Endothelial cell (in vitro differentiated cells): ENCODE measurements at places on chromosomes 5 and 9. TPM values are rescaled to one million over a fixed set of nuclear protein-coding genes. Genes with fewer than 3 reads are reported as not detected.

DNA sequence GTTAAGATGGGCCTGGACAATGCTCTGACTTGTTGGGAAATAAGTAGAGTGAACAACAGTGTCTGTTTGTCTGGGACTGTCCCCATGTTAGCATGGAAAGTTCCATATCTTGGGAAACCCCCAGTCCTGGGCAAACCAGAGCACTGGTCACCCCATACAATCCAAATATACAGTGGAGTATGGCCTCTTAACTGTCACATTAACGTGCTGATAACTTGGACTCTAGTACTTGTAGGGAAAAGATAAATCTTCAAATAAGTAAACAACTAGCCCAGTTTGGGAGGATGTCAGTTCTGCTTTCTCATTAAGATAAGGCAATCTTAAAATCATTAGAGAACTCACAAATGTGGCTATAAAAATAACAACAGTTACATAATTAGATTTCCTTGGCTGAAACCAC lies 47.6 kb upstream of the JAK2 start:
- DNase-seq: no peak

- no peak for DNase-seq
Observed at GRCh38 chr9:37271679-37272078, 150.8 kb upstream of the GRHPR start.

GRCh38 chr9:2013743-2014475 lies 1.2 kb upstream of the SMARCA2 start:
- no peak for DNase-seq

GRCh38 chr5:100676817-100677631 lies 141.8 kb downstream of the FAM174A start:
- DNase-seq: no peak

DNA sequence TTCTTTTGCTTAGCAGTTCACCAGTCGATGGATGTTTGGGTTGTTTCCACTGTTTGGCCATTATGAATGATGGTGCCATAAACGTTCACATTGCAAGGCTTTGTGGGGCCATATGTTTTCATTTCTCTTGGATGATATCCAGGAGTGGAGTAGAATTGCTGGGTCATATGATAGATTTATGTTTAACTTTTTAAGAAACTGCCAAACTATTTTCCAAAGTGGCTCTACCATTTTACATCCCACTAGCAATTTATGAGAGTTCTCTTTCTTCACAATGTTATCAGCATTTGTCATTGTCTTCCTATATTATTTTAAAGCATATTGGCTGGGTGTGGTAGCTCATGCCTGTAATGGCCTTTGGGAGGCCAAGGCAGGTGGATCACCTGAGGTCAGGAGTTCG lies 5.2 kb downstream of the GPR107 start:
- no peak for DNase-seq

The KCNV2 gene
- total RNA-seq: not detected

The FAXDC2 gene
- total RNA-seq: 9.3 TPM

The CSNK1A1 gene
- total RNA-seq: 242 TPM
